Common myeloid progenitor, CD34-positive (primary cell): ENCODE measurements at places on chromosomes 5 and 9.

- DNase-seq: no peak
These were observed 255.4 kb downstream of the GRIA1 start for GRCh38 chr5:153745778-153746395.

- DNase-seq: no peak
These were observed 23.8 kb downstream of the GDA start for GRCh38 chr9:72173080-72173479.

- no peak for DNase-seq
These were observed 146.2 kb upstream of the LRRTM2 start for GRCh38 chr5:139021346-139021745.

GRCh38 chr5:133521801-133522200 is 90.5 kb downstream of the FSTL4 start:
- no peak for DNase-seq

DNA sequence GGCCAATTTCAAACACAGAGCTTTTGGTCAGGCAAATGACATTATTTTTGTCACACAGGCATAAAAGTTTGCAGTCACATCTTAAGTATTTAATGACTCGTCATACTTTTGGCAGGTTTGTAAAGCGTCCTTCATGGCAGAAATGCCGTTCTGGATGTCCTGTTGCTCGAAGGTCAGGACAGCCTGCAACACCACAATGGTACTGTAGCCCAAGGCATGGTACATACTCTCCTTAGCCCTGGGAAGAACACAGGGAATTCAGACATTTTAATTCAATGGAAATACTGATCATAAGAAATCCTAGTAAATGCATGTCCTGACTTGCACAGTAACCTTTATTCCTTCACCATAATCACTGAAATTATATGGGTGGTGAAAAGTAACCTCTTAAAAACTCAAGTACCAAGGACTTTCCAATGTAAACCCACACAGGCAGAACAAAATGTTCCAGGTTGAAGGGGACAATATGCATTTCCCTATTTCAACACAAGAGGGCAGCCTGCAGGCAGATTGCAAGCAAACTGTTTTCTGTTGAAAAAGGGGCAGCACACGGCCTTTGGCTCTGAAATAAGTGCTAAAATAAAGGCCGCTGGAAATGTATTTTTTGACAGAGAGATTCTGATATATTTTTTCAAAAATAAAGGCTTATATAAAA is 95.7 kb downstream of the TTC39B start:
- peak; percentile 84 for DNase-seq

- DNase-seq: no peak
These were observed 1.2 kb downstream of the EXOC3 start for GRCh38 chr5:444226-444625.

GRCh38 chr9:2157277-2158110 is 142.3 kb downstream of the SMARCA2 start:
- DNase-seq: peak; percentile 51

DNA sequence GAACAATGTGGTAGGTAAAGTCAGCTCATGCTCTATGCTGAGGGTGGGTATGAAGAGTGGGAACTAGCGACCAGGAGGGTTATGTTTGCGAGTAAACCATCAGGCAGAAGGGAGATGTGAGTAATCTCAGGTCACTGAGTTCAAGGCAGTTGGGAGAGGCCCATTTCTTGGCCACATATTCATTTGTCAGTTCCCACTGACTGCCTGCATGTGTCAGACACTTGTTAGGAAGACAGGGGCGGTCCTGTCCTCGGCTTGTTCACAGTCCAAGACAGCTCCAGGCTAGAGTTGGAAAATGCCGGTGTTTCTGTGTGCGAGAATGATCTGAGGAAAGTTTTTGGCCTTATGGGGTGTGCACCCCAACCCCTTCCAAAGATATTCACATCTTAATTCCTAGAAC is 48.6 kb upstream of the GDNF start:
- no peak for DNase-seq

GRCh38 chr5:120254385-120254784 is 209.7 kb upstream of the PRR16 start:
- DNase-seq: no peak

GRCh38 chr9:130430734-130431535 is 13.8 kb upstream of the ASS1 start:
- no peak for DNase-seq

DNA sequence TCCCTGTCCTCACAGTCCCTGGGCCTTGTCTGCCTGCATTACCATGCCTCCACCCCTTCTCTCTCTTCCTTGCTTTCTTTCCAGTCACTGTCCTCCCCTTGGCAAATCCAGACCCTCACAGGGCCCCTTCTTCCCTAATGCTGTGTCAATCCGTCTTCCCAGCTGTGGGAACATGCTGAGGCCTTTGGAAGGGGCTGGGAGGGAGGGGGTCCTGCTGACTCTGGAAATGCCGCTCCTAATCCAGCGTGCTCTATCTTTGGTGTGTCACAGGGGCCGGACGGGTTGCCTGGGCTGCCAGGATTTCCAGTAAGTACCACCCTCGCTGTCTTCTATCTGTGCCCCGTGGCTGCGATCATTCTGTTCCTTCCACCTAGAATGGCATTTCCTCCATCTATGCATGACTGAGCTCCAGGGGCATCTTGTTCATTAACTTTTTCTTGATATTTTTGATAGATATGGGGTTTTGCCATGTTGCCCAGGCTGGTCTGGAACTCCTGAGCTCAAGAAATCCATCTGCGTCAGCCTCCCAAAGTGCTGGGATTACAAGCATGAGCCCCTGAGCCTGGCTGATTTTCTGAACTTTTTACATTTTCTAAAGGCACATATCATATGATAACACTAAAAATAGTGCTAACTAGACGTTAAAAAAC is 64.5 kb upstream of the TGFBR1 start:
- DNase-seq: no peak

DNA sequence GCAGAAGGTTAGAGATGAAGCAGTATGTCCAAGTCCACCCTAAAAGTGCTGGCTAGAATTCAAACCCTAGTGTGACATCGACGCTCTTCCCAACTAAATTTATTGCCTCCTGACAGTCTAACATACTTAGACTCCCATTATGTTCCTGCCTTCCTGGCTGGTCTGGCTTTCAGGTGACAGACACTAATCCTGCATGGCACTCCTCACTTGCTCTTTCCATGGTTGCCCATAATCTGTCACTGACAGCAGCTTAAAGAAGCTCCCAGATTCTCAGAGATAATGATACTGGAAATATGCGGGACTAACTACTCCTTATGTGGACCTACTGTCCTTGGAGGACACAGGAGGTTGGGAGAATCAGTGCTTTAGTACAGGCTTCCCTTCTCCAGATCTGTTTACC is 41.7 kb upstream of the HTR1A start:
- no peak for DNase-seq

- no peak for DNase-seq
These were observed 220.5 kb downstream of the NR2F1-AS1 start for GRCh38 chr5:93360436-93361088.

DNA sequence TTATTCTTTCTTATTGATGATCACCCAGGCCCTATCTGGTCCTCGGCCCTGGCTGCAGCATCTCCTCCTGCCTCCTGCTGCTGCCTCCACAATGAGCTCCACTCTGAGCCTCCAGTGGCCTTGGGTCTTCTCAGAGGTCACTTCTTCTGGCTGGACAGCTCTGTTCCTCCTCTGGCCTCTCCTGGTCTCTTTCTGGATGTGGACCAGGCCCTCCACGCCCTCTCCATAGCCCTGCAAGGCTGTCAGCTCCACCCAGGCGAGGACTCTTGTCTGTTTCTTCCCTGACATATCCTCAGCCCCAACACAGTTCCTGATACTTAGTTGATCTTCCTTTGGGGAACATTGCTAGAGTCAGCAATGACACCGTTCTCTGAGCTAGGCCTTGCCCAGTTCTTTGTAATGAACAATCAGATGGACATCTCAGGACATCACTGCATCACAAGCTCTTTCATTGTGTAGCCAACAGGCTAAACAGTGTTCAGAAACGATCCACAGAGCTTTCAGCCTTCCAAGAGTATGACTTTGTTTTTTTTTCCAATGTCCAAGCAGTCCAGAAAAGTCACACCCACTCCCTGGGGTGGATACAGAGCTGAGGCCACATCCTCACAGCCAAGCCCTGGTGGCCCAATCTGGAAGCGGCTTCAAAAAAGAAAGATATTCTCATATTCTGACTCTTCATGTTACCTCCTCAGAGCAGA is 62.5 kb upstream of the DNAH5 start:
- no peak for DNase-seq

- no peak for DNase-seq
These were observed 3.5 kb upstream of the NEK6 start for GRCh38 chr9:124254261-124254682.

- DNase-seq: no peak
These were observed 312.4 kb downstream of the ARL15 start for GRCh38 chr5:53997736-53998627.

- no peak for DNase-seq
These were observed 611.1 kb downstream of the CDH9 start for GRCh38 chr5:26427281-26427680.

- DNase-seq: no peak
These were observed 19.1 kb downstream of the TRMO start for GRCh38 chr9:97903177-97903576.

DNA sequence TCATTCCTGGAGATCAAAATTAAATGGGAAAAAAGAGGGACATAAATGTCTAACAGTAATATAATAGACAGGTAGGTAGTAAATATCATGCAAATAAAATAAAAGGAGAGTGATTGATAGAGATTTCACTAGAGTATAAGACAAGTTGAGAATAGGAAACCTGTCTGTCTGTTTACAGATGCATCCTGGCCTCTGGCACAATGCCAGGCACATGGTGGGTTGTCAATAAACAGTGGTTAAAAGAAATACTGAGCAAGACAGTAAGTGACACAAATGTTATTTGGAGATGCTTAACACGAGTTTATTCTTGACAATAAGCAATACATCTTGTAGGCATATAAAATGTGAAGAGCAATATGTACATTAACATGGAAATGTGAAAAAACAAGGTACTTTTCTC is 33.3 kb downstream of the RICTOR start:
- peak; percentile 41 for DNase-seq

GRCh38 chr9:86639899-86640379 is 285.7 kb upstream of the TUT7 start:
- no peak for DNase-seq

DNA sequence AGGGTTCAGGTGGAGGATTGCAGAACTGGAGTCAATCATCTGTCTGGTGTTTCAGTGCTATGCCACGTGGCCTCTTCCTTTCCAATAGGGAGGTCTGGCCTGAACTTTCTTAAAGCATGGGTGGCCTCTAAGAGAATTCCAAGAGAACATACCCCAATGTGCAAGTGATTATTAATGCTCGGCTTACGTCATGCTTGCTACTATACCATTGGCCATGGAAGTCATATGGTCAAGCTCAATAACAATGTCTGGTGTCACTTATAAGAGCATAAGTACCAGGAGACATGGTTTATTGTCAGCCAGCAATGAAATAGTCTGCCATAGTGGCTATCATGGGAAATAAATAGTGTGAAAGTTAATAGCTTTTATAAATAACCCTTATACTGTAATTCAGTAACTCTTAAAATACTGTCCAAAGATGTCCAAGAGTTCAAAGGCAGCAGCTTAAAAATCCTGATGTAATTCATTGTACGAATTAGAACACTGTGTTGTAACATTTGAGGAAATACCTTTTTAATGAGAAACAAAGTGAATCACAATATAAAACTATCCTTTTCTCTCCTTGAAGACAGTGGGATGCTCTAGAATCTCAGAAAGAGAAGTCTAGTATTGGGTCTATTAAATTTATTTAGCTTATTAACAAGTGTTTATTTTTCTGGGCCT is 355.4 kb upstream of the PRR16 start:
- DNase-seq: no peak

DNA sequence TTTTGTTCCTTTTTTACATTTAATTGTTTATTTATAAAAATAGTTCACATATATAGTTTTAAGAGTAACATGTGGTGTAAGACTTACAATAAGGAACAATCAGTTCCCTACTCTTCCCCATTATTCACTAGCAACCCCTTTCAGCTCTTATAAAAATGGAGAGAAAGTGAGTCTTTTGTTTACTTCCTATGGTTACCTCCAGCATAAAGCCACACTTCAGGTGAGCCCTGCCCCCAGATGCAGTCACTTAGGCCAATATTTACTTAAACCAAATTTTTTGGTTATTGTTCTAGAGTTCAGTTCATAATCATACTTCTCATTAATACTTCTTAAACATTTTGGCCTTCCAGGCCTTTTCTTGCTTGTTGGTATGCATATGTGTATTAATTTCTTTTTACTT is 33.7 kb downstream of the UBE2R2 start:
- DNase-seq: no peak

- no peak for DNase-seq
These were observed 302.7 kb downstream of the EPB41L4A start for GRCh38 chr5:112116371-112116770.

DNA sequence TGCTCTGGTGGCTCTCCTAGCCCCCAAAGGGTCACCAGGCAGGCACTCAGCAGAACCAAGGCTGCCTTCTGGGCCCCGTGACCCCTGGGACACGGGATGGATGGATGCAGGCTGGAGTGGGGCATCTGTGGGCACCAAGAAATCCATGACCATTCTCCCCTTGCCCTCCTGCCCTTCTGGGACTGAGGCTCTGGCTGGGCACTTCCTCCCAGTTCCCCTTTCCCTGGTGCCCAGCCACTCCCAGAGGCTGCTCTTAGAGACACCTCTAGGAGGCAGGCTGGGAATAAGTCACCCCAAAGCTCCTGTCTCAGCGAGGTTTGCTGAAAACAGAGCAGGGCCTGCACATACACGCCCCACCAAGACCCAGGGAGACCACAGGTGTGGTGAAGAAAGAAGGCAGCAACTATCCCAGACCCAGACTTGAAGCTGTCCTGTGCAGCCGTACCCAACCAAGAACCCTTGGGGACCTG is 943 bp downstream of the STING1 start:
- DNase-seq: no peak

DNA sequence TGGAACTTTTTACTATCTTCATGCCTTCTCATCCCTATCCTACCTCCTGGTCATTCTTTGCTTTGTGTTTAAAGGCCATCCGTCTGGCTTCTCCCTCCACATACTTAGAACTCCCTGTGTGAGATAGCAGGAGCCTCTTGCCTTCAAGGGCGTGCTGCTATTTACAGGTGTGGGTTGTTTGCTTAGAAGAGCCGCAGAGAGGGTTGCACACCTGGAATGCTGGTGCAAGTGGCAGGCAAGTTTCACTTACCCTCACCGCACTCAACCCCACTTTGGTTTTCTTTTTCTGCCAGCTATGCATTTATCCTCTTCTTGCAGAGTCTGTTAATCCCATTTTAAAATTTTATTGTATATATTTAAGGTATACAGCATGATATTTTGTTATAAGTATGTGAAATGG is 12.6 kb downstream of the SKP2 start:
- DNase-seq: no peak
